Fibroblast of lung (primary cell): ENCODE measurements at places on chromosomes 1 and 21.

- DNase-seq, result no peak
Observed at GRCh38 chr1:232213928-232214327, 416.0 kb downstream of the SIPA1L2 start.

- no peak for DNase-seq
Observed at GRCh38 chr1:38101037-38101785, 54.6 kb upstream of the POU3F1 start.

DNA sequence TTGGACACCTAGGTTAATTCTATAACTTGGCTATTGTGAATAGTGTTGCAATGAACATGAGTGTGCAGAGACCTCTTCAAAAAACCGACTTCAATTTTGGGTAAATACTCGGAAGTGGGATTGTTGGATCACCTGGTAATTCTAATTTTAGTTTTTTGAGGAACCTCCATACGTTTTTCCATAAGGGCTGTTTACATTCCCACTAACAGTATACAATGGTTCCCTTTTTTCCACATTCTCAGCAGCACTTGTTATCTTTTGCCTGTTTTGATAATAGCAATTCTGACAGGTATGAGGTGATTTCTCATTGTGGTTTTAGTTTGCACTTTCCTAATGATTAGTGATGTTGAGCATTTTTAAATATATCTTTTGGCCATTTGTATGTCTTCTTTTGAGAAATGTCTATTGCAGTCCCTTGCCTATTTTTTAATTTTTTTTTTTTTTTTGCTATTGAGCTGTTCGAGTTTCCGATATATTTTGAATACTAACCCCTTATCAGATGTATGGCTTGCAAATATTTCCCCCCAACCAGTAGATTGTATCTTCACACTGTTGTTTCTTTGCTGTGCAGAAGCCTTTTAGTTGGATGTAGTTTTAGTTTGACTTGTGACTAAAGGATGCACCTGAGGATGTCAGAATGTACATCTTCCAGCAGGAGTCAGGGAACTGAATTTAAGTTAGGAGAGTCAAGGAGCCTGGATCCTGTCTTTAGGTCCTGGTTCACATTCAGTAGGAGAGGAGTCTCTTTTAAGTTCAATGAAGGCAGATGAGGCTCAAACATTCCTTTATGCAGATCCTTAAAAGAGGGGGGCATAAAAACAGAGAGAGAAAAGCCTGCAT, 120.0 kb downstream of the S1PR1 start:
- no peak for DNase-seq

GRCh38 chr1:12469493-12469892, 148.5 kb downstream of the DHRS3 start:
- no peak for DNase-seq

GRCh38 chr21:38787461-38788274, 18.1 kb upstream of the ETS2 start:
- peak; percentile 58 for DNase-seq

DNA sequence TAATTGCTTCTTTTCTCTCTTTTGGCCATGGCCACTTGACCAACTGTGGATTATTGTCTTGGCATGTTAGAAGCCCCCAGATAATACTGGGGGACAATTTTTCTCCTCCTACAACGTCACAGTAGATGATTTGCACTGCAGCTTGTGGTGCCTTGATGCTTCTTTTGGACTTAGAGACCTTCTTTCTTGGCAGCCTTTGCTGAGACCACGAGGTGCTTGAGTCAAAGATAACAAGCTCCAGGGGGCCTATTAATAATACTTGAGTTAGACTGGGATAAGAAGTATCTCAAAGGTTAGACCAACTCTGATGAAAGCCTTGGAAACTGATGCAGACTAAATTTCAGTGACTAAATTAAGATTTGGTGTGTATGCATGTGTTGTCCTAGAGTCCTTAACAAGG, 3.2 kb downstream of the PPP1R12B start:
- peak; percentile 49 for DNase-seq

DNA sequence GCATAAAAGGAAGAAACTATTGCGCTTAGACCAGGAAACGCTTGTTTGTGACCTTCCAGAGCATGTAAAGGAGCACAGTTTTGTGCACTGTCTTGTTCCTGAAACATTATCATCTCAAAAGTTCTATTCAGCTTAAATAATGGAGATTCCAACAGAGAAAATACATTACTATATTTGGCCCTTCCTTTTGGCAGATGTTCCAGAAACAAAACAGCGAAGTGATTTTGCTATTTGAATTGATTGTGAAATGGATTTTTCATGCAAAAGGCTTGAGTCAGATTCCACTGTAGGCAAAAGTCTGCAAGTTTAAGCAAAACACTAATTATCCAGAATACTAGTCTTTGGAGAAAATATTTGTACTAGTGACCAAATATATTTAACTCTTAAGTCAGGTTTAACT, 80.3 kb upstream of the PTBP2 start:
- DNase-seq, result peak; percentile 76
